AG09309 (cell line): ENCODE measurements at places on chromosomes 3 and 15.

DNA sequence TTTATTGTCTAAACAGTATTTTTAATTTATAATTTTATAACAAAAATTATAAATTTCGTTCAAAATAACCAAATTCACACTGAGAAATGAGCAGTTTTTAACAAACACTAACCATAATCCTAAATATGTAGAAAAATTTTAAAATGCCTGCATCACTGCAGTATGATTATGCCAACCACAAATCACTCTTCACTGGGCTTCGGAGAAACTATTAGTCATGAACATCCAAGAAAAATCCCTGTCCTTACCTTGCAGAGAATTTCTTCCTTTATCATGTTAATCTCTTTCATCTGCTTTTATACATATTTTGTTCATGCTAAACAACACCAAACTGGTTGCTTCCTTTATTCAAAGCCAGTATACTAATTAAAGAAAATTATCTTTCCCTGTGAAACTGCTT lies 511.0 kb upstream of the ALCAM start:
- no peak for DNase-seq

GRCh38 chr15:41556677-41557076 lies 2.3 kb upstream of the TYRO3 start:
- DNase-seq, result no peak

- DNase-seq, result no peak
These were observed 89.6 kb upstream of the GALNT15 start for GRCh38 chr3:16084887-16085286.

DNA sequence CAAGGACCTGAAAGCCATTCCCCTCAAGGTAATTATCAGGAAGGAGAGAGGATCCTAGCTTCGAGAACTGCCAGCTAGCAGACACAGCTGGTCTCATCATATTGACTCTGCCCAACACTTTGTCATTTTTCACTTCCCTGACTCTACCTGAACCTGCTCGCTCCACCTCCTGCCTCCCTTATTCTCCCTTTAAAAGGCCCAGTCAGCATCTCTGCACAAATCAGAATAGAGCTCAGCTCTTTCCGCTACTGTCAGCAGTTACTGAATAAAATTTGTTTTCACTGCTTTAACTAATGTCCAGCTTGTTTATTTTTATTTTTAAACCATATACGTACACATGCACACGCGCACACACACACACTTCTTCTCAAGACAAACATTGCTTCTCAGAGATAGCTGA lies 57.2 kb upstream of the MCF2L2 start:
- no peak for DNase-seq

DNA sequence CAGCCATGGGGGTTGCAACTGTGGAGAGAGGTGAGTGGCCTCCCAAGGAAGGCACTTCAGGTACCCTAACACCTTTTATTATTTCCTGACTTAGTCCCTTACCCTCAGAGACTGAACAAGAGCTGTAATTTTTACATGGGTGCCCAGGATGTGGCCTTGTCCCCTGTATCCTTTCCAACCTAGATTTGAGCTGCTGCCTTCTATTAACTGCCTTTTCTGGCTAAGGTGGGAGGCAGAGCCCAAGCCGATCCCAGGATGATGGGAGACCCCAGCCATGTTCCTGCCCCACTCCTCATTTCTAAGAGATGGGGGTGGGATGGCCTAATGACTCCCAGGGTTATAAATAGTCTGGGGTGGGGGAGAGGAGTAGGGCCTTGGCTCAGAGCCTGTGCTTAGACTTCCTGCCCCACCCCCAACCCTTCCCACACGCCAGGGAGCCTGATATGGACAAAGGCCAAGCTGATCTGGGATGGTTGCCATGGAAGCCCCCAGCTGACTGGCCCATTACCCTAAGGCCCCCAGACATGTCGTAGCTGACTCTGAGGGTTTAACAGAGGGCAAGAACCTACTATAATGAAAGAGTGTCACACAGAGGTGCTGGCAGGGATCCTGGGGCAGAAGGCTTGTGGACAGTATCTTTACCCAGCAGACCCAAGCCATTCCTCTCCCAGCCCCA lies 1.9 kb downstream of the KLHDC8B start:
- no peak for DNase-seq

GRCh38 chr3:123971406-123971805 lies 10.4 kb upstream of the CCDC14 start:
- no peak for DNase-seq

- DNase-seq, result no peak
These were observed 449 bp downstream of the RAF1 start for GRCh38 chr3:12663401-12663935.

DNA sequence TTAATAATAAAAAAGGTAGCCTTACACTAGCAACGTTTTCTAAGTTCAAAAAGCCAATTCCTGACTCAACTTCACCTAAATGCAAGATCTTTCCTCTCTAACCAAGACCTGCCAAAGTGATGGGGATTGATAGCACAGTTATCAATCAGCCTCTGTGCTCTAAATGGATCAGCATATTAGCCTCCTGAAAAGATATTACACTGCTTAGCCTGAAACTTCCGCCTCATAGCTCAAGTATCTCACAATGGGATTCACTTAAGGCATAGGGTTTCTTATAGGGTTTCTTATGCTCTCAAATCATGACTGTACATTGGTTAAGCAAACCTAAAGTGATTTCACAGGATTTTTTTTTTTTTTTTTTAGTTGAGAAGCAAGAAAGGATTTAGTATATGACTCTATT lies 436 bp upstream of the SLC9A9 start:
- no peak for DNase-seq

GRCh38 chr3:179882292-179882691 lies 154.4 kb downstream of the PEX5L start:
- DNase-seq, result no peak

DNA sequence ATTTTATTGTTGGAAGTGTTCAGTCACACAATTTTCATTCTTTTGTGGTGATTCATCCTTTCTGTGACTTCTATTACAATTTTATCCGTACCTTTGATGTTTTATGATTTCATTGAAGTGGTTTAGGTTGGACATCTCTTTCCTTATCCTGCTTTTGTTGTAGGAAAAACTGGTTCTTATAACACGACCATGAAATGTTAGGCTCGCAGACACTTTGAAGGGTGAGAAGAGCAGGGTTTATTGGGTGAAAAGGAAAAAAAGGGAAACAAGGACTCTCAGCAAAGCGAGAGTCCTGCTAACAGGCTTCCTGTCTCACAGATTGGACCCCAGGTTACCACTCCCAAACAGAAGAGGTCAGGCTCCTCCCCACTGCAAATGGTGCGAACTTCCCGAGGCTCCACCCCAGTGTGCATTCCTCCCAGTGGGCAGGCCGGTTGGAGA lies 257.4 kb downstream of the STXBP5L start:
- no peak for DNase-seq

DNA sequence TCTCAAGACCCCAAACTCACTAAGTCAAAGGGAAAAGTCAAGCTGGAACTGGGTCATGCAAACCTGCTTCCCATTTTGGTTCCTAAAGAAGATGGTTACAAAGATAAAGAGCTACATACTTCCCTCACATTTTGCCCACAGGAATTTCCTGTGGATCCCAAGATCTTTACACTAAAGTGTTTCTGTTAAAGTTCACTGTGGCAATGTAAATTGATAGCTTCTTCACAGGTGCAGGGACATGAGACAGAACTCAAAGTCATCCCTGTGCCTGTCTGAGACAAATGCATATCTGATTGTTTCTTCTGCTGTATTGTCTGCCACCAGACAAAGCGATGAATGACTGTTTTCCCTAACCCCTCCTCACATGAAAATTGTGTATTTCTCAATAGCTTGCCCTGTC lies 567.8 kb downstream of the ZIC1 start:
- DNase-seq, result no peak

DNA sequence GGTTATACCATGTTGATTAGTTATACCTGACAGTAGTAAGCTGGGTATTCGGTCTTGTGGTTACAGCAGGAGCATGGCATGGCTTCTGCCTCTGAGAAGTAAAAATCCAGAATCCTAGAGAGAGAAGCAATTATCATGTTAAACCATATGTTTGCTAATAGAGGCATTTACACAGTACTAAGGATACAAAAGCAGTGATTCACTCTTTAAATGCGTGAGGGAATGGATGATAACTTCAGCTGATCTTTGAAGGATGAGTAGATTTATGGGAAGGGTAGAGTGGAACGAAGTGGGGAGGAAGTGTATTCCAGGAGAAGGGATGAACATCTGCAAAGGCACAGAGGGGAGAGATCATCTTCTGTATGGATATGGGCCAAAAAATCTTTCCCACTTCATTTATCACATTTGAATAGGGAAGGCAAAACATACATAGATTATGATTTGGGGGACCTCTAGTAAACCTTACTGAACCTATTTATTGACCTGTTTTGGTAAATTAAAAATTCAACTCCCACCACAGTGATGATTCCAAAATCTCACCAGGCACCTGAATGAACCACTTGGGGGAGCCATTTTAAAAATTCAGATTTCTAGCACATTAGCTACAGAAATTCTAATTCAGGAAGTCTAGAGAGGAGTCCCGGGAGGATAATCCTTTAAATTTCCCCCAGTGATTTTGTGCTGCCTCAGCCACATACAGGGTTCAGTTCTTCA lies 35.1 kb downstream of the IGSF10 start:
- no peak for DNase-seq

GRCh38 chr15:99442252-99442897 lies 123.4 kb upstream of the MEF2A start:
- peak; percentile 80 for DNase-seq

- DNase-seq, result no peak
These were observed 35.0 kb downstream of the CTSH start for GRCh38 chr15:78909791-78910228.

GRCh38 chr3:127771746-127772145 lies 50.6 kb downstream of the MGLL start:
- DNase-seq, result no peak

GRCh38 chr3:14770591-14770990 lies 48.2 kb upstream of the FGD5 start:
- DNase-seq, result no peak

GRCh38 chr3:135982922-135983581 lies 17.5 kb downstream of the PPP2R3A start:
- DNase-seq, result no peak

DNA sequence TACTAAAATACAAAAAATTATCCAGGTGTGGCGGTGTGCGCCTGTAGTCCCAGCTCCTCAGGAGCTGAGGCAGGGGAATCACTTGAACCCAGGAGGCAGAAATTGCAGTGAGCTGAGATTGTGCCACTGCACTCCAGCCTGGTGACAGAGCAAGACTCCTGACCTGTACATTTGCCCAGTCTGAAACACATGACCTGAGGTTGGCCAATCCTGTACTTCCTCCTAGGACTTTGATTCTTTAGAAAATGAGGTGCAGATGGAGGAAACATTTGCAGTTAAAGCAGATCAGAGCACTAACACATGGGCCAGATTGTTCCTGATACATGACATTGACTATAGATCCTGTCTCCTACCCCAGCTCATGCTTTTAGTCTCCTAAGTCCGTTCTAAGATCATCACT lies 28.9 kb upstream of the LPP start:
- no peak for DNase-seq

GRCh38 chr15:79065706-79066376 lies 24.7 kb downstream of the RASGRF1 start:
- no peak for DNase-seq

- DNase-seq, result peak; percentile 13
These were observed 38.3 kb downstream of the SCAPER start for GRCh38 chr15:76866716-76867321.

DNA sequence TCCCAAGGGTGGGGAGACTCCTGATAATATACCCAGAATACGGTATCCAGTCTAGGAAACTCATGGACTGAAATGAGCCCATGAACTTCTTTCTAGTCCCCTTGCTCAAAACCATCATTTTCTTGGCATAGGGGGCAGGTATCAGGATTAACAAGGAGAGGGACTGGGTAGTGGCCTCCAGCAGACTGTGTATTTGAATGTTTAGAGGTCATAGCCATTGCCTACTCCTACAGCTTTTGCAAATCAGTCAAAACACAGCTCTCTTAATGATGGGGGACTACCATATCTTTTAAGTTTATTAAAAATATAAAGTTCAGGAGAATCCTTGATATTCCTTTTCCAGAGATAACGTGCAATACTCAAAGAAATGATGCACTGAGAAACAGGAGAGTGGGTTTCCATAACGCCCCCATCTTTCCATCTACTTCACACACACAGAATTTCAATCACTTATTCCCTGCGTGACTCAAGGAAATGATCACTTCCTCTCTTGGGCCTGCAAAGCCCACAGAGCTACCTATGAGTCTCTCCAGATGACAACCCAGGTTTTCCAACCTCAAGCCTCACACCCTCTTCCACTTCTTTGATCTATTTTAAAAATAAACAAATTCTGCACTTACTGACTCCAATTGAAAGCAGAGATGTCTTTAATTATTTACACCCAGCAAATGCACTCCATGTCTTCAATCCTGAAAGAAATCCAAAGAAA lies 584.0 kb upstream of the LMCD1 start:
- DNase-seq, result no peak

GRCh38 chr3:85681906-85682305 lies 723.1 kb downstream of the CADM2 start:
- no peak for DNase-seq

DNA sequence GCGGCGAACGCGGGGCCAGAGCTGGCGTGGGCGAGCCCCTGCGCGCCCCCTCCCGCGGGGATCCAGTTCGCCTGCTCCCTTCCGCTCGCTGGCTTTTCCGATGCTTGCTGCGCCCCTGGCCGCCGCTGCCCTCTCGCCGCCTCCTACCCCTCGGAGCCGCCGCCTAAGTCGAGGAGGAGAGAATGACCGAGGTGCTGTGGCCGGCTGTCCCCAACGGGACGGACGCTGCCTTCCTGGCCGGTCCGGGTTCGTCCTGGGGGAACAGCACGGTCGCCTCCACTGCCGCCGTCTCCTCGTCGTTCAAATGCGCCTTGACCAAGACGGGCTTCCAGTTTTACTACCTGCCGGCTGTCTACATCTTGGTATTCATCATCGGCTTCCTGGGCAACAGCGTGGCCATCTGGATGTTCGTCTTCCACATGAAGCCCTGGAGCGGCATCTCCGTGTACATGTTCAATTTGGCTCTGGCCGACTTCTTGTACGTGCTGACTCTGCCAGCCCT lies 721 bp downstream of the P2RY1 start:
- no peak for DNase-seq

GRCh38 chr15:85116925-85117646 lies 135.4 kb downstream of the PDE8A start:
- no peak for DNase-seq

- DNase-seq, result no peak
These were observed 137.6 kb upstream of the TRIM42 start for GRCh38 chr3:140540262-140540661.

DNA sequence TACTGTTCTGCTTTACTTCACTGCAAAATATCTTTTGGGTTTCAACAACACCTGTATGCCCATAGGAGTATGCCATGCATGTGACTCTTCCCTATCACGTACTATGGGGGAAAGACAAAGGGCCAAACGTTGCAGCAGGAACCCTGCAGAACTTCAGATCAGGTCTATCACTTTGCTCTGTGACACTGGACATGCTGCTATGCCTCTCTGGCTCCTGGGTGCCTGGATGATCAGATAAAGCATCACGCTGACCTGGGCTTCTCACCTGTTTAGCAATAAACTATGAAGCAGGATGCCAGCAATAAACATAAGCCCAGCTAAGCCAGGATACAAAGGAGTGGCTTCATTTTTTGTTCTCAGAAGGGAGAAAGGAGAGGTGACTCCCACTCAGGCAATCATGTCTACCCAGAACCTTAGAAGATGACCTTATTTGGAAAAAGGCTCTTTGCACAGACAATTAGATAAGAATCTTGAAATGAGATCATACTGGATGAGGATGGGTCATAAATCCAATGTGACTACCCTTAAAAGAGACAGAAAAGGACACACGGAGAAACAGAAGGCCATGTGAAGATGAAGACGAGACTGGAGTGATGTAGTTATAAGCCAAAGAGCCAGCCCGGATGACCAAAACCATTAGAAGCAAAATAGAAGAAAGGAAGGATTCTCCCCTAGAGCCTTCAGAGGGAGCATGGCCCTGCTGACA lies 19.3 kb downstream of the POMGNT2 start:
- DNase-seq, result no peak
